ENCODE measurements at places on chromosomes 11 and 22.

GRCh38 chr11:83046621-83047172 is 25.0 kb downstream of the RAB30 start:
- DNase-seq, result no peak

DNA sequence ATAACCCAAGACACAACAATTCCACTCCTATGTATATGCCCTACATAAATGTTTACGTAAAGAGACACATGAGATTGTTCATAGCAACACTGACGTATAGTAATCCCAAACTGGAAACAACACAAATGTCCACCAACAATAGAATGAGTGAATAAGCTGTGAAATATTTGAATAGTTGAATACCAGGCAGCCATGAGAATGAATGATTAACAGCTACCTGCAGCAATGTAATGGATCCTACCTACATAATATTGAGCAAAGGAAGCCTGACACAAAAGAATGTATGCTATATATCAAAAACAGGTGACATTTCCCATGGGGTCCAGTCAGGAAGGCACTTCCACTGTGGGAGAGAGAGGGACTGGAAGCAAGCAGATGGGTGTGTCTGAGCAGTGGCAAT is 92.8 kb upstream of the LINC01488 start:
- DNase-seq, result no peak

DNA sequence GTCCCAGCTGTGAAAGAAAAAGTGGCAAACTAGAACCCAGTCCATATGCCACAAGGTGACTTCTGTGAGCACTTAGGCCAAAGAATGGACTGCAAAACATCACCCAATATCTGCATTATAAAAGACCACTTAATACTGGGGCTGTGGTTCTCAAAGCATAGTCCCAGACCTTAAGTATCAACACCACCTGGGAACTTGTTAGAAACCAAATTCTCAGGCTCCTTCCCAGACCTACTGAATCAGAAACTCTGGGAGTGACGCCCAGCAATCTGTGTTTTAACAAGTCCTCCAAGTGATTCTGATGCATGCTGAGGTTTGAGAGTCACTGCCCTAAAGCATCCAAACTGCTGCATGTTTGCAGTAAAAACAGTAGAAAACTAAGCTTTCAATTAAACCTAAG is 81.3 kb downstream of the SERGEF start:
- no peak for DNase-seq

DNA sequence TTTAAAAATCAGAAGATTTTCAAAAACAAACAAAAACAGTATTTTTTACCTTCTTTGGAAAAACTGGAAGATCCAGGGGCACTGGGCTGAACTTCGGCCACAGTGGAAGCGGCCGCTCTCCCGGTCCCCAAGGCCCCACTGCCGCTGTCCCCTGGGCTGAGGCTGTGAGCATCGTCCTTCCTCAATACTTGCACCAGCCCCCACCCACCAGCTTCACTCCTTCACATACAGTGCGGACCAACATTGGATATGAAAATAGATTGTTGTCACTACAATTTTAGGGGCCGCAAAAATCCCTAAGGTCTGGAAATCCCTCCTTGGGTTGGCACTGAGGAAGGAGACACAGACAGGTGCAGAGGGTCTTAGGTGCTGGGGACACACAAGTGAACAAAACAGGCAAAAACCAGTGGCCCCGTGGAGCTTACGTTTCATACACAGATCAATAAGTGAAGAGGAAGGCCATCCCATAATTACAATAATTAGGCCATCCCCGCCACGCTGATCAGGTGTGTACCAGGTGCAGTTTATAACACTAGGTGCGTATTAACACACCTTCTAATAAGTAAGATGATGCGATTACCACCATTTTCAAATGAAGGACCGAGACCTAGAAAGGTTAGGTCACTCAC is 28.2 kb upstream of the SLC22A12 start:
- DNase-seq, result no peak

DNA sequence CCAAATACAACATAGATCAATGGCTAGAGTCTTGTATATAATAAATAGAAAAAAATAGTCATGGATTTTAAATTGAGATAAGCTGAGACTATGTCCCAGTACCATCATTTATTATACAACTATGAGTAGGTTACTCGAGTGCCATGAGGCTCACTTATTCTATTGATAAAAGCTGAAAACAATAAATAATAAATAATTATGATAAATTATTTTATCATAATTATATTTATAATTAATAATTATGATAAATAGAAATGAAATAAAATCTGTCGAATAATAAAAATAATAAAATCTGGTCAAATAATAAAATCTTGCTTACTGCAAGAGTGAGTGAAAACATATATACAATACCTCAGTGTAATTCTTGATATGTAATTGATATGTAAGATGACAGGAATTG is 801.4 kb downstream of the FAM181B start:
- DNase-seq, result no peak

GRCh38 chr22:19039796-19040280 is 82.4 kb downstream of the DGCR2 start:
- DNase-seq, result no peak

- DNase-seq, result peak; percentile 38
These were observed 65.3 kb downstream of the ARFGAP2 start for GRCh38 chr11:47111318-47111804.

- DNase-seq, result no peak
These were observed 3.6 kb upstream of the VPS37C start for GRCh38 chr11:61164606-61165424.

DNA sequence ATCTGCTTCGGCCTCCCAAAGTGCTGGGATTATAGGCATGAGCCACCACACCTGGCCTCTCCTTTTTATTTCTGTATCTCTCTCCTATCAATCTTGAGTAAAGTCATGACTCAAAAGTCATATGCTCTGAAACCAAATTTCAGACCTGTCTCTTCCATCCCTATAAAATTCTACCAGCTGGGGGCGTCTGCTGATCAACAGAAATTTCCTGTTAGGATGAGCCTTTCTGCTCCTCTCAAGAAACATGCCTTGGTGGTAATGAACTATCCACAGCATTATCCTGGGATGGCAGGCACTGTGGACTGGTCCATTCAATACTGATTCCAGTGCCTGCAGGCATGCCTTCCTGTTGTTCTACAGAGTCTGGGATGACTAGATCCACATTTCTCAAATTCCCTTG is 472.6 kb downstream of the NELL1 start:
- no peak for DNase-seq

DNA sequence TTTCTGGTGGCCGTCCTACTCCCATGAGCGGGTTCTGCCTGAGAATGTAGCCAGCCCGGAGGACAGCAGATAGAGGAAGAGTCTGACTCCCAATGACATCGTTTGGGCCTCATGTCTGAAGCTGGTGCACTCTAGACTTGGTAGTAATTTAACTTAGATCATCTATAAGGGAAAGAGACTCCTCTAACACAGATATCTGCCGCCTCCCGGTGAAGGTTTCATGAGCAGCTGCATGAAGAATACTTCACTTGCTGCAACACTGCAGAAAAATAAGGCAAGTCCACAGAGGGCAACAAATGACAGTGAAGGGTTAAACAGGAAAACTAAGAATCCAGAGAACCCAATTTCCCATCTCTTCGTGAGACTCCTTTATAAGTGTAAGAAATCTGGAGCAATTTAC is 5.9 kb upstream of the ARL2 start:
- no peak for DNase-seq

DNA sequence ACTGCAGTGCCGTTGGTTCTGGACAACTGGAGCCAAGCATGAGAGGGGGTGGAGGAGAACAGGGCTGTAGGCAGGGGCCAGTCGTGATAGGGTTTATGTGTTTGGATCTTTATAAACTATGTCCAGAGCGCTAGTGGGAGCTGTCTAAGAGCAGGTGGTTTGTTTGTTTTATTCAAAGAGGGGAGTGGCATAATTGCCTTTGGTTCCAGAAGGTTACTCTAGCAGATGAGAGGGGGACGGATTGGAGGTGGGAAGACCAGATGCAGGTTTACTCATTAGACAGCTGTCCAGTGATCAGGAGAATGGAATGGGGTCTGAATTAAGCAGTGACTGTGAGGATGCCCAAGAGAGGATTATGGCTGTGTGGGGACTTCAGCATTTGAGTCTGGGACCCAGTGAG is 109.3 kb upstream of the TBCEL start:
- no peak for DNase-seq

DNA sequence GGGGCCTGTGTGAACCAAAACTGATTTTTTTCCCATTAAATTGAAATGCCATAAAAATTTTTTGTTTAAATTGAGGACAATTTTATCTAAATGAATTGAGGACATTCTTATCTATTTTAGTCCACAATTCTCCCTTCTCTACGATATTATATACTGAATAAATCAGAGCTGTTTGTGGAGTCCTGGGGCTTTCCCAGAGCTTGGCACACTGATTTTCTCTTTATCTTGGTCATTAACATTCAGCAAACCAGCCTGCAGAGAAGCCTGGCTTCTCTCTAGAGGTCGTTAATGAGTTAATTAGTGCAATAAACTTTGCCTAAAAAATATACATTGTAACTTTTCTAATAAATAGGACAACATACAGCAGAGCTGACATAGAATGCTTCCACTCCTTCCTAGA is 615.7 kb downstream of the NELL1 start:
- no peak for DNase-seq

GRCh38 chr11:84292955-84293354 is 1006.8 kb upstream of the CCDC90B start:
- DNase-seq, result no peak

GRCh38 chr11:128181088-128181480 is 406.3 kb downstream of the ETS1 start:
- DNase-seq, result no peak

- DNase-seq, result no peak
These were observed 1488.6 kb downstream of the TBC1D22A start for GRCh38 chr22:48250937-48251530.

DNA sequence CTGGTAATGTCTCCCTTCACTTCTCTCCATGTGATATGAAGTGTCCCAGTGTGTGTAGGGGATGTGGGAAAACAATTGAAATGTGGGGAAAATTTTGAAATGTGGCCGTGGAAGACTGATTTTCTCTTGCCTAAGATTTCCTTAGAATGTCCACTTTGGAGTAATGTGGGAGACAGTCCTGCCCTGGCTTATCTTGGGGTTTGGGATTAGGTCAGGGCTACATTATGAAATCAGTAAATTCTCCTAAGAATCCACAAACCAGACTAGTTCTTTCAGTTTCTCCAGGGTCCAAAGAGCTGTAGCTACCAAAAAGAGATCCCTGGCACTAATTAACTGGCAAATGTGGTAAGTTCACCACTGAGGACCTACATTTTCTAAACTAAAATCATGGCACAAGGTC is 22.8 kb downstream of the YPEL4 start:
- DNase-seq, result no peak

DNA sequence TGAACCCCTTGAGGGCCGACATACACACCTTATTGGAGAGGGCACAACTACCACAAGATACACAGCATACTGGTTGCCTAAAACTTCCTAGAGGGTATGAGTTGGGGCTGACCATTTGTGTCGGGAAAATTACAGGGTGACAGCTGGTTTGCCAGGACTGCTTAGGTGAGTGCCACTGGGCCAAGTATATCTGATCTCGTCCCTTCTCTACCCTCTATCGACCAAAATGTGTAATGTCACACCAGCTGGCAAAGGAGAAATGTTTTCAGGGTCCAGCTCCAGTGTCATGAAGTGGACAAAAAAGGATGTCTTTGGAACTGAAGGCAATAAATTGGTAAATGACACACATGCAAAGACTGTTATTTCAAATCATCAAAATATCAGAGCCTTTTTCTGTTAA is 126.1 kb downstream of the PGR start:
- DNase-seq, result no peak

GRCh38 chr11:104694259-104695064 is 203.8 kb downstream of the CASP12 start:
- no peak for DNase-seq

- no peak for DNase-seq
These were observed 370.2 kb downstream of the AASDHPPT start for GRCh38 chr11:106447631-106448191.

GRCh38 chr11:98531576-98531975 is 489.2 kb upstream of the CNTN5 start:
- no peak for DNase-seq

DNA sequence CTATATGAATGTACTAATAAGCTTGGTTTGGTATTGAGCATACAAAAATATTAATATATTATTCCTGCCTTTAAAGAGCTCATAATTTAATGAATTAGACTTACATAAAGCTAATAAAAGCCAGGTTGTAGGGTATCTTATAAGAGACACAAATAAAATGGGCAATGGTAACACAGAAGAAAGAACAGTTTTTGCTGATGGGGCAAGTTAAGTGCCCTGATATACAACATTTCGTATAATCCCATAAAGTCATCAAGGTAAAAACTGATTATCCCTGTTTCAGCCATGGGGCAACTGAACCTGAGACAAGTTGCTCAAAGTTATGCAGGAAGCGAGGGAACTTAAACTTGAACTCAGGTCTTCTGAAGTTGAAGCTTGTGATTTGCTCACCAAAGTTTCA is 48.9 kb upstream of the ARHGAP20 start:
- no peak for DNase-seq

DNA sequence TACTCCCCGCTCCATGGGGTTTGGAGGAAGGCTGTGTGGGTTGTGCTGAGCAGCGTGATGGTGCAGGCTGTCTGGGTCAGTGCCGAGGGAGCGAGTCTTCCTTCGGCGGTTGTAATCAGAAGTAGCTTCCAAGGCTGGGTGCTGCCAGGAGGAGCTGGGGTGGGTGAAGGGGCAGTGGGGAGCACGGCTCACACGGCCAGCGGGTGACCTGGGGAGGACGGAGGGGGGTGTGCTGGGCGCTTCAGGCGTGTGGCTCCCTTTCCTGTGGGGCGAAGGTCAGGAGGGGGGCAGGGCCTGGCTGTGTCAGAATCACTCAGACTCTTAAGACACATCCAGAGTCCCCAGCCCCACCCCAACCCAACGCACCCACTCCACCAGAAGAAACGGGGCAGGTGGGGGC is 60.2 kb downstream of the LRP5 start:
- DNase-seq, result no peak

DNA sequence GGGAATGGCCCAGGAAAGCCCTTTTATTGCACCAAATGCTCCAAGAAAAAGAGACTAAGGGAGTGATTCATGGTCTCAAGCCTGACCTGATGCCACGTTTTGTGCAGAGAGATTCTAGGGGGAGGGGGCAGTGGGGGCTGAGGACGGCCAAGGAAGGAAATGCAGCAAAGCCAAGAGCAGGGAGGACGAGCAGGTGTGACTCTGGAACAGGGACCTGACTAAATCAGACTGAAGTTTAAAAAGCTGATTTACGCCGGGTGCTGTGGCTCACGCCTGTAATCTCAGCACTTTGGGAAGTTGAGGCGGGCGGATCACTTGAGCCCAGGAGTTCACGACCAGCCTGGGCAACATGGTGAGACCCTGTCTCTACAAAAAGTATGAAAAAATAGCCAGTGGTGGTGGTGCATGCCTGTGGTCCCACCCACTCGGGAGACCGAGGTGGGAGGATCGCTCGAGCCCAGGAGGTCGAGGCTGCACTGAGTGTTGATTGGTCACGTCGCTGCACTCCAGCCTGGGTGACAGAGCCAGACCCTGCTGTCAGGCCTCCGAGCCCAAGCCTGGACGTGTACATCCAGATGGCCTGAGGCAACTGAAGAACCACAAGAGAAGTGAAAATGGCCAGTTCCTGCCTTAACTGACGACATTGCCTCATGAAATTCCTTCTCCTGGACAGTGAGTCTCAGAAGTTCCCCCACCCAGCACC is 10.8 kb upstream of the IFITM3 start:
- DNase-seq, result no peak

All from GM19239 (cell line).